ENCODE measurements at places on chromosomes 5 and 9. TPM values are rescaled to one million over a fixed set of nuclear protein-coding genes. Genes with fewer than 3 reads are reported as not detected.
A peak's percentile ranks its signal among the peaks of the same experiment; 100 is the strongest.

GRCh38 chr9:17802249-17802857 is 223.5 kb downstream of the SH3GL2 start:
- DNase-seq, result no peak

GRCh38 chr5:77774981-77775789 is 954 bp downstream of the TBCA start:
- DNase-seq, result peak; percentile 48

- peak; percentile 8 for DNase-seq
Observed at GRCh38 chr5:83368319-83368718, 103.2 kb upstream of the VCAN start.

- DNase-seq, result no peak
Observed at GRCh38 chr9:102922526-102922925, 72.6 kb upstream of the CYLC2 start.

GRCh38 chr9:106156465-106156864 is 462.1 kb downstream of the TMEM38B start:
- no peak for DNase-seq

DNA sequence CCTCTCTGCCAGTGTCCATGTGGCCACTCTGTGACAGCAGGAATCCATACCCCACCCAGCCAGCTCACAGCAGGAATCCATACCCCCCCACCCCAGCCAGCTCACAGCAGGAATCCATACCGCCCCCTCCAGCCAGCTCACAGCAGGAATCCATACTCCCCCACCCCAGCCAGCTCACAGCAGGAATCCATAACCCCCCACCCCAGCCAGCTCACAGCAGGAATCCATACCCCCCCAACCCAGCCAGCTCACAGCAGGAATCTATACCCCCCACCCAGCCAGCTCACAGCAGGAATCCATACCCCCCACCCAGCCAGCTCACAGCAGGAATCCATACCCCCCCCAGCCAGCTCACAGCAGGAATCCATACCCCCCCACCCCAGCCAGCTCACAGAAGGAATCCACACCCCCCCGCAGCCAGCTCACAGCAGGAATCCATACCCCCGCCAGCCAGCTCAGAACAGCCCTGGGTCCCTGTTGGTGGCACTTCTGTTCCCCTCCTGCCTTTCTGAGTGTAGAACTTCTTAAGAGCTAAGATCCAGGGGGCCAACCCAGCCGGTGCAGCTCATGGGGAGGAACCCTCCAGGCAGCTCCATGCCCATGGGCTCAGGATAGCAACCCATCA is 8.4 kb upstream of the RXRA start:
- DNase-seq, result no peak

The RIOK2 gene
- total RNA-seq, result 19.6 TPM

The GRM6 gene
- total RNA-seq, result not detected

The FBLL1 gene
- total RNA-seq, result not detected

The SPATA31A3 gene
- not detected for total RNA-seq

The SLC46A2 gene
- 0.15 TPM for total RNA-seq

The DND1 gene
- total RNA-seq, result 0.30 TPM

Data from heart right ventricle (tissue), 16 donors.